AG04450 (cell line): ENCODE measurements at places on chromosomes 16 and 17. TPM values are rescaled to one million over a fixed set of nuclear protein-coding genes. Genes with fewer than 3 reads are reported as not detected.

Gene UTS2R
- polyA plus RNA-seq, result not detected in 2 replicates

Gene TMEM132E
- not detected in 2 replicates for polyA plus RNA-seq

Gene KLHL10
- 0.06 TPM in 2 replicates for polyA plus RNA-seq

Gene TBC1D26
- 0.26 TPM in 1 of 2 replicates, not detected in the other for polyA plus RNA-seq

Gene EVI2A
- 0.46 and 1.2 TPM in 2 replicates for polyA plus RNA-seq

Gene TRIM25
- 48.1 and 58.2 TPM in 2 replicates for polyA plus RNA-seq

Gene SLC47A1
- 0.06 TPM in 1 of 2 replicates, not detected in the other for polyA plus RNA-seq

Gene BAHCC1
- polyA plus RNA-seq, result 1.3 and 2.5 TPM in 2 replicates

Gene ZNF469
- 2.2 and 3.7 TPM in 2 replicates for polyA plus RNA-seq

Gene ARL5C
- not detected in 2 replicates for polyA plus RNA-seq

Gene MMP15
- polyA plus RNA-seq, result 0.60 and 0.88 TPM in 2 replicates

Gene PRR35
- polyA plus RNA-seq, result not detected in 2 replicates

Gene IGF2BP1
- polyA plus RNA-seq, result 9.9 and 11.7 TPM in 2 replicates

Gene TBX4
- 0.06 and 0.11 TPM in 2 replicates for polyA plus RNA-seq
